HT1080 (cell line): ENCODE measurements at places on chromosomes 6 and 20. TPM values are rescaled to one million over a fixed set of nuclear protein-coding genes. Genes with fewer than 3 reads are reported as not detected.

CYP21A2 gene
- not detected in 2 replicates for total RNA-seq

DNA sequence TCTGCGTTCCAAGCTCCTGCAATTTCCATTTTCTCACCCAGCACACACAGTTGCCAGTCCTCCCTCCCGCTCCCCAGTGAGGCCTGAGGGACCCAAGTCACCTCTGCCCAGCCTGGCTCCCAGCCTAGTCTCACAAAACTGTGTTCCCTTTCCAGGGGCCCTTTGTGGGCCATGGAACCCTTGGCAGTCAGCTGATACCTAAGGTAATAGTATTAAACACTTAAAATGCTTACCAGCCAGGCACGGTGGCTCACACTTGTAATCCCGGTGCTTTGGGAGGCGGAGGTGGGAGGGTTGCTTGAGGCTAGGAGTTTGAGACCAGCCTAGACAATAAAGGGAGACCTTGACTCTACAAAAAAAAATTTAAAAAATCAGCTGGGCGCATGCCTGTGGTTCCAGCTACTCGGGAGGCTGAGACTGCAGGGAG, 3.2 kb upstream of the RBM38 start:
- DNase-seq = no peak

- peak; percentile 66 for DNase-seq
Measured at GRCh38 chr6:27608916-27609883, 136.3 kb upstream of the ZNF184 start.

GRCh38 chr6:121920616-121921015, 478.8 kb upstream of the HSF2 start:
- DNase-seq = no peak

- DNase-seq = peak; percentile 85
Measured at GRCh38 chr6:28863604-28864325, 60.0 kb downstream of the TRIM27 start.

PLCB4 gene
- 22.7 and 24.0 TPM in 2 replicates for total RNA-seq

ASIP gene
- total RNA-seq = not detected in 2 replicates
